ENCODE measurements at places on chromosomes 3 and 15.

DNA sequence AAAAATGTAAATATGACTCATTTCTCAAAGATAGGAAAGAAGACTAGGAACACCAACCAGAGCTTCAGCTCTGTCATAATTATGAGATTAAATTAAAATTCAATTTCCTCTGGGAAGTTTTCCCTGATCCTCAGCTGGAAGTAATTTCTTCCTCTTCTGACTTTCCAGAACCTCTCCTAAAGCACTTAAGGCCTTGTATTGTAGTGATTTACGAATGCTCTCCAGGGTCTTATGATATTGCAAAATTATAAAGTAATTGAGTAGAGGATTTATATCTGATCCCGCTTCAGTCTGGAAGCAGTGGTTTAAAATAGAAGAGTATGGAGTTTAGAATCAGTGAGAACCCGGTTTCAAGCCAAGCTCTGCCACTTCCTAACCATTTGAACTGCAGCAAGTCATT lies 279.8 kb downstream of the ZPLD1 start:
- no peak for DNase-seq

DNA sequence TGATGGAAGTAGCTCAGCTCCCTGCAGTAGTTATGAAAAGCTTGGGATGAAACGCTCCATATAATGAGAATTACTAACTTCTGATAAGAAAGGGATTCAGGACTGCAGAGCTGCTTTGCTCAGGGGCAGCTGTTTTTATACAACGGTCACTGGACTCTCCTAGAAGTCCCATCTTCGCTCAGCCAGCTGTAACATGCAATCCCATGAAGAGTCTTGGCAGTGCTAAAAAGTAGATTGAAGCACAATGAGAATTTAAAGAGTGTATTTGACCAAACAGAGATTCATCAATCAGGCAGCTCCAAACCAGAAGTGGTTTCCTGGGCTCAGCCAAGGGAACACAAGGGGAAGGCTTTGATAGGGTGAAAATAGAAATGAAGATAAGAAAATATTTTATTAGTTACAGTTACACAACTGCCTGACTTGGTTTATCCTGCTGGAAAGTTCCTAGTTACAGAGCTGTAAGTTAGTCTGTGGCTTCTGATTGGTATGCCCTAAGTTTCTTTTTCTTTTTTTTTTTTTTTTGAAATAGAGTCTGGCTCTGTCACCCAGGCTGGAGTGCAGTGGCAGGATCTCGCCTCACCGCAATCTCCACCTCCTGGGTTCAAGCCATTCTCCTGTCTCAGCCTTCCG lies 24.1 kb downstream of the SIDT1 start:
- no peak for DNase-seq

DNA sequence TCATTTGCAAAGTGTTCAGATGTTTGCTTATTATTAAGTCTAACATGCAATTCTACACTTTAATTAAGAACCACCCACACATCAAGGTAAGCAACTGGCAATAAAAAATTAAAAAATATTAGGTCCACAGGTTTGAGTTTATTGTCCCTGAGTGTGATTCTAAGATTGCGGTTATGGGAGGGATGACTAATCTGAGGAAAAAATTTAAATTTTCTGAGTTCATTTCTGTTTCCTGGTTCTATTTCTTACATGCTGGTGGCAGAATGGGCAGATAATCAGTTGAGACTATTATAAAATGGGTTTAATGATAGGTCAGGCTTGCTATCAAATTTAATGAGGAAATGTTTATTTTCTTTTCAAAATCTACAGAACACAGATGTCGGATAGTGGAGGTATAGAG lies 105.9 kb downstream of the TP63 start:
- DNase-seq = no peak

DNA sequence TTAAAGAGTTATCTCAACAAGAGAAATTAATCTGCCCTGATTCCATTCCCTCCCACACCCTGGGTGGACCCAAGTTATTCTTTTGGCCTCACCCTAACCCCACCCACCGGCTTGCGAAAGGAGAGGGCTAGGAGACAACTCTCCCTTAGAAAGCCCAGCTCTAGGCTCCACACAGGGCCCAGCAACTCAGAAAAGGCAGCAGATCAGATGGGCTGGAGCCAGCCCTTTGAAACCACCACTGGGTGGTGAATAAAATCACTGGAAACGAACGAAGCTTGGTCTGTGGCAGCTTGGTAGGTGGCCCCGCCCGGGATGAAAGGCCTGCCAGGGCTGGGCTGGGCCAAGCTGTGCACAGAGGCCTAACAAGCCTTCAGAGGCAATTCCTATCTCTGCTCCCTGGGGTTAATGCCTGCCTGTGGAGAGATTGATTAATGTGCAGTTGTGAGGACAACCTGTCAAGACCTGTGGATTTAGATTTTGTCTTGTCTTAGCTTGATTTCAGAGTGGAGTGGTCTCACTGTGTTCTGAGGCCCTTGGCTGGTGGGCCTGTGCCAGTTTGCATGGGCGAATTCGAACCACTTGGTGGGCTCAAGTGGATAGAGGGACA lies 38.8 kb downstream of the BHLHE40 start:
- DNase-seq = no peak

GRCh38 chr15:71659730-71660067 lies 150.7 kb upstream of the NR2E3 start:
- DNase-seq = no peak
